ENCODE measurements at places on chromosomes 7 and 10.

DNA sequence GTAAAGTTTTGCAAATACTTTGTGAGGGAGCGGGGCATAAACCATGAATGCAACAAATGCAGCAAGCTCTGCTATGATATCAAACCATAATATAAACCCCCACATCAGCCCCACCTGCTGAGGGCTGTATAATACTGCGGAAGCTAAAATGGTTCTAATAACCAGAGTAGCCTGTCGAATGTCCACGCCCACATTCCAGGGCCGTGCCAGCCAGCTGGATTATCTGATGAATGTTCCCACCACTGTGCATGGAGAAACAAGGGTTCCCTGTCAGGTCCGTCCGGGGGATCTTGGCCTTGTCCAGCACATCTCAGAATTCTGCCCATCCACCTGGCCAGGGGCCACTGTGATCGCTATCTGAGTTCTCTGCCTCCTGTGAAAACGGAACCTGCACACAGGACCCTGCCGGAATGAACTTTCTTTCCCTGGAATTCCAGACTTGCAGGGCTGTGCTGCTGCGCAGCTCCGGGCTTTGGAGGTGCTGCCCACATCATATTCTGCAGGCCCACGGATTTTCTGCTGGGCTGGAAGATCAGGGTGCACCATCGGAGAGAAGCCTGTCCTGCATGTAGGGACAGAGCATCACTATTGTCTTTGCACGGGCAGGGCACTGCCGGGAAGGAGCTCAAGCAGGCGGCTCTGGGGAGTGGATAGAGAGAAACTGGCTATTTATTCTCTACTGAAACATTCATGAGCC lies 77.0 kb upstream of the GNA12 start:
- DNase-seq = no peak

DNA sequence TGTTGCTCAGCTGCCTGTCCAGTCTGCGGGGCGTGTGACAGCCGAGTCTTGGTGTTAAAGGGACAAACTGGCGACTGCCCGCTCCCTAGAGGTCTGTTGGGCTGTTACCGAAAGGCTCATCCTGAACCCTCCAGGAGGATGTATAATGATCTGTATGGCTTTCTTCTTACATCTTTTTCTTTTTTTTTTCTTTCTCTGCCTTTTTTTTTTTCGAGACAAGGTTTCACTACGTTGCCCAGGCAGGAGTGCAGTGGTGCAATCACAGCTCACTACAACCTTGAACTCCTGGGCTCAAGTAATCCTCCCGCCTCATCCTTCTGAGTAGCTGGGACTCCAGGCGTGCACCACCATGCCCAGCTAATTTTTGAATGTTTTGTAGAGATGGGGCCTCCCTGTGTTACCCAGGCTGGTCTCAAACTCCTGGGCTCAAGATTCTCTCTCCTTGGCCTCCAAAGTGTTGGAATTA lies 857 bp downstream of the INTS15 start:
- no peak for DNase-seq

GRCh38 chr7:84177758-84178412 lies 16.7 kb downstream of the SEMA3A start:
- DNase-seq = no peak

- DNase-seq = no peak
Observed at GRCh38 chr7:44400033-44400511, 74.7 kb upstream of the CAMK2B start.

Data from NCI-H2171 (cell line).